ENCODE measurements at places on chromosomes 5 and 9.

- DNase-seq: no peak
Measured at GRCh38 chr9:96004379-96004778, 128.9 kb downstream of the ERCC6L2 start.

DNA sequence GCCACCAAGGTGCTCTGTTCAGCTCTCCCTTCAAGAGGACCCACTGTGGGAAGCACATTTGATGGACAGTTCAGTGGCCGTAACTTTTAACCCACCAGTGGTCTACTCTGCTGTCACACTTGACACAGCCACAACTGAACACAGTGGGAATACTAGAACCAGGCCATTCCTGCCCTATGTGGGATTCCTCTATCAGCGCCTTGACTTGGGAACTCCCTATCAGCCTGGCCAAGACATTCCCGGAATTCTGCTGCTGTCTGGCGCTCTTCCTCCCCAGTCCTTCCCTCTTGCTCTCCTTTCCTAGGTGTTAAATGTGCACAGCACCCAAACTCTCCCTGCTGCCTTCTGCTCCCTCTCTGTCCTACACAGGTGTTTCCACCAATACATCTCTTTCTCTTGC is 23.1 kb upstream of the SH3PXD2B start:
- DNase-seq: no peak

DNA sequence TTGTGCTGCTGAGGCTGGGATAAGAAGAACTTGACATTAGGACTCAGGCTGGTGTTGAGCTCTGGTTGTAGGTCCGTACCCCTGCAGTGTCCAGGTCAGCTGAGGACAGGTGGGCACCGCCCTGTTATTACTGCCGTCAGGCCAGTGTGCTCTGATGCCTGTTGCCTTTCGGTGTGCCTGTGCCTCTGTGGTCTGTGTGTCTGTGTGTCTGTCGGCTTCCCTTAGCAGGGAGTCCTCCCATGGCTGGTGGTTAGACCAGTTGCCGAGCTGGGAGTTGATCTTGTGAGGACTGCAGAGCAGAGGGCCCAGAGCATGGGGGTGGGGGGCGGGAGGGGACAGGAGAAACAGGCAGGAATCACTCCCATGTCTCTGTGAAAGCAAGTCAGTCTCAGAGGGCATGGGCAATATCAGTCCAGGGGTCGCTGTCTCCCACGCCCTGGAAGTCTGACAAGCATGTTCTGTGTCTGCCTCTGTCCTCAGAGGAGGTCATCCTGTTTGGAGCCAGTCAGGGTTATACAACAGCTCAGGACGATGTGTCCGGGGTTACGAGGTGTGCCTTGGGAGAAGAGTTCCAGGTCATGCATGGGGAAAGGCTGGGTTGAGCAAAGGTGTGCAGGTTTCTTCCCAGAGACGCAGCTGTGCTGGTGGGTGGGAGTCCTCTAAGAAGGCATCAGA is 67.3 kb upstream of the GARNL3 start:
- DNase-seq: no peak

- no peak for DNase-seq
Measured at GRCh38 chr5:179375236-179375685, 30.0 kb upstream of the ADAMTS2 start.

DNA sequence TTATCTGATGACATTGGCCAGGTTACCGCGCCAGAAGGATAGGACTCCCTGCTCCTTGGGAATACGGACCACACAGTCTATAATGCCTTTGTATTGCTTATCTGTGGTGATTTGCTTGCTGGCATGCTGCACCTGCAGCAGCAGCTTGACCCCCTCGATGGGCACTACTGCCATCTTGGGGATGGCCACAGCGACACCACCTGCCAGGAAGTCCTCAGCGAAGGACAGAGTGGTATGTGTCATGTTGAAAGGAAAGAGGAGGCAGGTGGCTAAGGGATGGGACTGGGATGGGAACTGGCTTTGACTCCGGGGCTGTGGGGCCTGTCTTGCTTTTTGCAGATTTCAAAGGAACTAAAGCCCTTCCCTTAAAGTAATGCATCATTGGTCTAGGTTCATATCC is 50.3 kb upstream of the ACO1 start:
- no peak for DNase-seq

DNA sequence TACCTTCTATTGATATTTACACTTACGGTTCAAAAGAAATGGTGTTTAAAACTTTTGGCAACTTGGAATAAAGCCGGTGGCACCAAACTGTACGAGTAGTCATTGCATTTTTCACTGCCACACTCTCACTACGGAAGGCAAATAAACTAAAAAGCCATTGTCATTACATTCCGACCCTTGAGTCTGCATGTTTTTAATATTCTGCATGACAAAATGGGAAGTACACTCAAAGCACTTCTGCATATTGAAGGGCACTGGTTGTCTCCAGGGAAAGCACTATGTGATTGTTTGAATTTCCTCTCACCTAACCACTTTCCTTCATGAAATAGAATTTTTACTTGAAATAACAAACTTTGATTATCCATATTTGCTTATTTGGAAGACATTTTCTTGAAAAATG is 426.3 kb downstream of the CETN3 start:
- no peak for DNase-seq

DNA sequence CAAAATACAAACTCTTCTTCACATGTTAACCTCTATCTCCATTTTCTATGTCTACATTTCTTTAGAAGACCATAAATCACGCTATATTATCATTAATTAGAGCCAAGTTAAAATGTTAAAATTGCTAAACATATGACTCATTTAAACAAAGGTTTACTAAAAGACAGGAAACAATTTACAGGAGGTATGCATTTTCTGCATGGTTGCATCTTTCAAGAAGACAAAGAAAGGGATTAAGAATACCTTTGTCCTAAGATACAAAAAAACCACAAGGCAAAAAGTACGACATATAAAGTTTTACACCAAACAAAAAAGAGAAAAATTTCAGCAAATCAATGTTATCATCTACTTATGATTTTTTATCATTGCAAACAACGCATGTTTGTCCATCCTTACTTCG is 324.4 kb downstream of the PDE4D start:
- DNase-seq: no peak

GRCh38 chr9:131704141-131704983 is 35.5 kb downstream of the RAPGEF1 start:
- no peak for DNase-seq

- no peak for DNase-seq
Measured at GRCh38 chr5:178069909-178070308, 43.4 kb upstream of the N4BP3 start.

DNA sequence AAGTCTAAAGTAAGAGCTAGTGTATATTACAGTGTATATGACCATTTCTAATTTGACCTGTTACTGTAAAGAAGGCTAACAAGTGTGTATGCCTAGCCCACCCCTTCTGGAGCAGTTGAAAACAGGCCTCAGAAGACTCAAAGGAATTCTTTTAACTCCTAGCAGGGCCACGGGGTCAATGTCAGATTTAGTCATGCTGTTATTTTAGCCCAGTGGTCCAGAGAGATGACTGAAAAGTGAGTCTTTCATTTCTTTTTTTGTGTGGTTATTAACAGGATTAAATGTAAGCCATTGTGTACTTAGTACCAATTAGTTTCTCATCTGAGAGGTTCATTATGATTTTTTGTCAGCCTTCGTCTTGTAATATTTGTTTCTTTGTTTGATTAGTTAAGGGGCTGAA is 24.4 kb downstream of the ZCCHC7 start:
- no peak for DNase-seq
